ENCODE measurements at places on chromosomes 7 and 10.

DNA sequence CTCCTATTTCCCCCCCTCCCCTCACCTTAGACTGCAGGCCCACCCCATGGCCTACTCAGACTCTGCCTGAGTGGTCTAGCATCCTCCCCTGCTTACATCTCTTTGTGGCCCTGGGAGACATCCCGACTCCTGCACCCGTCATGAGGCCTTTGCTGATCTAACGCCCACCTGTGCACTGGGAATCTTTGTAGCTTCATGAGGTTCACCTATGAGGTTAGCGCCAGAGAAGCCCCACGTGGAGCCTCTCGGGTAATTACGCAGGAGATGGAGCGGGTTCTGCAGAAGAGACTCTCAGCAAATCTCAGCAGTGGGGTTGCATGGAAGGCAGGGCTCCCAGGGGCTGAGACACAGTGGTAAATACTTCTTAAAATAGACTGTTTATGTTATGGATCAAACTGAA, 43.5 kb upstream of the HSPA12A start:
- DNase-seq, result no peak

GRCh38 chr7:140876519-140877248, 48.0 kb downstream of the BRAF start:
- peak; percentile 52 for DNase-seq

DNA sequence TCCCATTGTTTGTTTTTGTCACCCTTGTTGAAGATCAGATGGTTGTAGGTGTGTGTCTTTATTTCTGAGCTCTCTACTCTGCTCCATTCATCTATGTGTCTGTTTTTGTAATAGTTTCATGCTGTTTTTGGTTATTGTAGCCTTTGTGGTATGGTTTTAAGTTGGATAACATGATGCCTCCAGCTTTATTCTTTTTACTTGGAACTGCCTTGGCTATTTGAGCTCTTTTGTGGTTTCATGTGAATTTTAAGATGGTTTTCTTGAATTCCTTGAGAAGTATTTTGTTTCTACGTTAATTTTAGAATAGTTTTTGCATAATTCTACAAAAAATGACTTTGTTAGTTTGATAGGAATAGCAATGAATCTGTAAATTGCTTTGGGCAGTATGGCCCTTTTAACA, 170.0 kb upstream of the IGFBP3 start:
- no peak for DNase-seq

- no peak for DNase-seq
These were observed 466.6 kb upstream of the IGFBP3 start for GRCh38 chr7:46387646-46388045.

GRCh38 chr7:98493030-98493778, 92.3 kb upstream of the BAIAP2L1 start:
- DNase-seq, result no peak

GRCh38 chr10:96359616-96360015, 814 bp upstream of the OPALIN start:
- DNase-seq, result no peak

DNA sequence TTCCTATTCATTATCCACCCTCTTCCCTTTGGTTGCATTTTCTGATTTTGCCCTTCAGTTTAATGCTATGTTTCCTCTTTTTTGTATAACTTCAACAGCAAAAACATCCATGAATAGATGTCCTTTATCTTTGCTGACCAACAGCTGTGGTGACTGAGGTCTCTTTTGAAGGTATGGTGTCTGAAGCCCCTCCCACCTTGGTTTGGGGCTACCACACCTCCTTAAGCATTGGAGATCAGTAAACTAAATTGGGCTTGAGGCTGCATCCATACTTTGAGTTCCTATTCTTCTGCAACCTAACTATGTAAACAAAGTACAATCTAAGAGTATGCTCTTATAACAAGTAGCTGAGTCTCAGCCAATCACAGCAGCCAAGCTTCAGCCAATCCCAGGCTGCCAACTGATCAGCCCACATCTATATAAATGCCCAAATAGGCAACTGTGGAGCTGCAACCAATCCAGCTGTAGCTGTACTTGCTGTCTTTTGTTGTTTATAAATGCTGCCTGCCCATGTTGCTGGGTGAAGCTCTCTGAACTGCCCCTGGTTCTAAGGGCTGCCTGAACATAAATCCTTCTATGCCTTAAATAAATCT, 69.4 kb upstream of the PDLIM1 start:
- no peak for DNase-seq

GRCh38 chr10:436911-437665, 252.4 kb downstream of the DIP2C start:
- DNase-seq, result no peak

GRCh38 chr10:127576740-127577161, 27.6 kb downstream of the NPS start:
- no peak for DNase-seq

GRCh38 chr7:128017862-128018845, 13.1 kb downstream of the LRRC4 start:
- DNase-seq, result peak; percentile 84

DNA sequence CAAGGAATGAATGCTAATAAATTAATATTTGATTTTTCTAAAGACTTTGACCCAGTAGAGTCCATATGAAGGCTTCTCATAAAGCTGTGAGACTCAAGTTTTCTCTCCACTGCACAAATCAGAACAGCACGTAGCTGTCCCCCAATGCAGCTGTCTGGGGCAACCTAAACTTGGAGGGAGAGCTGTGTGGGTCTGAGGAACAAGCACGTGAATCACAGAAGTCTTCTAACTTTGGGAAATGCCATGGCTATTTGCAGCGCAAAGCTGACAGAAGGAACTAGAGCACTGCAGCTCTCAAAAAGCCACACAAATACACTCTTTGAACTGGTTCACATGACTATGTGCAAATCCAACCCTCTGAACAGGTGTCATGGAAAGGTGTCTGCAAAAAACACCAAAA, 47.9 kb downstream of the COL1A2 start:
- no peak for DNase-seq

DNA sequence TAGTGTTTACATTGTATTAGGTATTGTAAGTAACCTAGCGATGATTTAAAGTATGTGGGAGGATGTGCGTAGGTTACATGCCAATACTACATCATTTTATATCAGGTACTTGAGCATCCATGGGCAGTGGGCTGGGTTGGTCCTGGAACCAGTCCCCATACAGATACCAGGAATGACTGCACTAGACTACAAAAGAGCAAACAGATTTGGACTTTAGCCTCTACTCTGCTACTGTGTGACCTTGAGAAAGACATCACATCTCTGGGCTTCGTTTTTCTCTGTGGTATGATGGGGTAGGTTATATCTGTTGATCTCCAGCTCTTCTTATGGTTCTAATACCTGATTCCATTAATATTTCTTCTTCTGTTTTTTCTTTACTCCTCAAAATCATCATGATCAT, 412.5 kb upstream of the LRGUK start:
- DNase-seq, result no peak

GRCh38 chr10:51375790-51376189, 301.5 kb downstream of the PRKG1 start:
- no peak for DNase-seq

DNA sequence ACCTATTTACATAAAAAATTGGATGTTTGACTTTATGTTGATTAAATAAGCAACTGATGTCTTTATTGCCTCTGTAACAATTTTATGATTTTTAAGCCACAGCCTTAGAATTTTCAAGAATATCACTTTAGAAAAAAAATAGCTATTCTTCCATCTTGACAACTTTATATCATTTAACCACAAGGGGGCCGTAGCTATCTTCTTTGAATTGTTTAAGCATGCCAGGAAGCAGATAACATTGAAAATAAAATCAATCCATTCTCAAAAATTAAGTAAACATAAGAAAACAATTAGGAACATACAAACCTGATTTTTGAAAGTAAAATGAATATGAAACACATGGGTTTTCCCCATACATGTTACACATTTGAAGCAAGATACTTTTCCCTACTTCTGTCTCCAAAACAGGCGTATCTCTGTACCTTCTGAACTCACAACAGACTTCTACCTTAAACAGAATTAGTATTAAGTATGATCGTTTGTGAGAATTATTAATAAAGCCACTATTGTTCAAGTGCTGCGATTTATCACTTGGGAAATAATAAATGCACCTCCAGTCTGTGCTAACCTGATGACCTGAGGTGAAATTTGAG, 209.0 kb downstream of the CACNA2D1 start:
- DNase-seq, result peak; percentile 41

DNA sequence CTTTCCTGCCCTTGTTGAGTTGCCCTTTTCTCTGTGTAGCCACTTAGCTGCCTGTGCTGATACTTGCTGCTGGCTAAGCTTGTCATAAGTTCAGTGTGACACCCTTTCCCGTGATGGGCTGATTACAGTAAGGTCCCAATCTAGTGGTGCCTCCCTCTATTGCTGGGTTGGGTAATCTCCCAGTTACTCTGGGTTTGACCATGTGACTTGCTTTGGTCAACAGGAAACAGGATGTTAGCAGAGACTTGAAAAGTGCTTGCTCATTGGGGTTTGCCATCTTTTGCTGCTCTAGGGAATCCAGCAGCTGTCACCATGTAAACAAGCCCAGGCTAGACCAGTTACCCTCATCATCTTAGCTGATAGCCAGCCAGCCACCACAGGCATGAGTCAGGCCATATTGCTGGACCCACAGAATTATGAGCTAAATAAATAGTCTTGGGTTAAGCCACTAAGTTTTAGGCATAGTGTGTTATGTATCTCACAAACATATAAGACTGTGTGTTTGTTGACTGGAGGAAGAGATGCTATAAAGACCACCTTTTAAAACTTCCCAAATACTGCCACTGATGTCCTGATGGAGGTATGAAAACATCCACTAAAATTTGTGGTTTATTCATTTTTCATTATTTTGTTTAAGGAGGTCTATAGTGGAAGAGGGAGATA, 4.0 kb upstream of the LEP start:
- peak; percentile 95 for DNase-seq

DNA sequence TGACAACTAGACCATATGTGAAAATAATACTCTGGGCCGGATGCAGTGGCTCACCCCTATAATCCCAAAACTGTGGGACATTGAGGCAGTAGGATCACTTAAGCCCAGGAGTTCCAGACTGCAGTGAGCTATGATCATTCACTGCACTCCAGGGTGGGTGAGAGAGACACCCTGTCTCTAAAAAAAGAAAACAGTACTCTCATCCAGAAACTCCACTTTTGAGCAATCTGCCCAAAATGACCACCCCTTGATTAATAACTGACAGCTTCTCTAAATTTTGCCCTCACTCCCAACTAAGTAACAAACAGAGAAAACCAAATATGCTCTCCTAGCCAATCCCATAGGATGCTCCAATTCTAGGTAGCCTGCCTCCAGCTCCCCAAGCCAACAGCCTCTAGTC, 62.5 kb upstream of the AKR1E2 start:
- peak; percentile 32 for DNase-seq

DNA sequence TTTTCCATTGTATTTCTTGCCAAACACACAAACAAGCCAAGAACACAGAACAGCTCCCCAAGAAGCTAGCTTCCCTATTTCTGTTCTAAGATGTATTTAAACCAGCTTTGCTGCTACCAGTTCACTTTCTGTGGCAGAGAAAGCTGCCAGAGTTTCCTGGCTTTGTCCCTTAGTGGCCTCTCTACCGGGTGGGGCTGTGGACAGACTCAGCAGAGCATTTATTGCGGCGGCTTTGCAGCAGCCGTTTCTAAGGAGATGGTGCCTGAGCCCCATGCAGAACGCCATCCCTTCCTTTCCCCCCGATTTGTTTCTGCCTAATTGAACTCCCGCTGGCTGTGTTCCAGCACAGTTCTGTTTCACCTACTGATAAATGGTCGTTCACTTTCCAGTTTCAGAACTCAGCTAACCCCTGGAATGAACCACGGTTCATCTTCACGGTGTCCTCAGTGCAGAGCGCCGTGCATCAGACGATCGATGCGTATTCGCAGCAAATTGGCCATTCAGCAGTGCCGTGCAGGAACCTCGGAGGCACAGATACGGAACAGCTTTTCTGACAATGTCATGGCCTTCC, 33.8 kb upstream of the SFMBT2 start:
- peak; percentile 37 for DNase-seq

GRCh38 chr7:105473163-105473562, 48.9 kb downstream of the PUS7 start:
- DNase-seq, result peak; percentile 7

DNA sequence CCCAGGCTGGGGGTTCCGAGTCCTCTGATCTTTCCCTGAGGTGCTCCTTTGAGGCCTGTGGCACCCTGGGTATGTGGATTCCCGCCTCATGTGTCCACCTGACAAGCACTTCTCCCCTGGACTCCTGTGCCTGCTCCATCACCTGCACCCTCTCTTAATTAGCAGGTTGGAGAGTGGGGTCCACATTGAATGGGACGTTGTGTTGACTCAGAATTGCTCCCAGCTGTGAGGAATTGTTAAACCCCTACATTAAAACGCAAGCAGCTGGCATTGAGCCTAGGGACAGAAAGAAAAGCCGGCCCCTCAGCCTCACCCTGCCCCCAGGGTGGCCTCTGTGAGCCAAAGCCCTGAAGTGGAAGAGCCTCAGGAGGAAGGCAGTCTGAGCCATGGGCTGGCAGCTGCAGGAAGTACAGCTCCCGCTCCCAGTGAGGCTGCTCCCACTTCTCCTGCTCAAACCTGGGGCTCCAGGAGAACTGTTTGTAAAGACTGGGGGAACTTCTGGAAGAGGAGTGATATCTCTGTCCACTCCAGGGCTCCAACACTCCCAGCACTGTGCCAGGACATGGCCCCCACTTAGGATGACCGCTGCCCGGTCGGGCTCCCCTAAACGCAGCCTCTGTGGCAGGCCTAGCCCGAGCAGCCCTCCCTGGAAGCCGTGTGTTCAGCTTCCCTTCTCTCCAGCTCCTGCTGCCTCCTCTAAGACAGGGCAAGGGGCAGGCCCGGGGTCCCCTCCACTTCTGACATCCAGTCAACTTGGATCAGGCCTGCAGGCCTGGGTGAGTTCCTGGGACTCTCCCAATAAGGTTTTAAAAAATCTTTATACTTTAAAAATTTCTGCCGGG, 1.8 kb upstream of the OPN4 start:
- DNase-seq, result no peak

- DNase-seq, result no peak
These were observed 25.6 kb downstream of the KCNH2 start for GRCh38 chr7:150952331-150953050.

GRCh38 chr7:33650828-33651227, 254.5 kb upstream of the BMPER start:
- no peak for DNase-seq

DNA sequence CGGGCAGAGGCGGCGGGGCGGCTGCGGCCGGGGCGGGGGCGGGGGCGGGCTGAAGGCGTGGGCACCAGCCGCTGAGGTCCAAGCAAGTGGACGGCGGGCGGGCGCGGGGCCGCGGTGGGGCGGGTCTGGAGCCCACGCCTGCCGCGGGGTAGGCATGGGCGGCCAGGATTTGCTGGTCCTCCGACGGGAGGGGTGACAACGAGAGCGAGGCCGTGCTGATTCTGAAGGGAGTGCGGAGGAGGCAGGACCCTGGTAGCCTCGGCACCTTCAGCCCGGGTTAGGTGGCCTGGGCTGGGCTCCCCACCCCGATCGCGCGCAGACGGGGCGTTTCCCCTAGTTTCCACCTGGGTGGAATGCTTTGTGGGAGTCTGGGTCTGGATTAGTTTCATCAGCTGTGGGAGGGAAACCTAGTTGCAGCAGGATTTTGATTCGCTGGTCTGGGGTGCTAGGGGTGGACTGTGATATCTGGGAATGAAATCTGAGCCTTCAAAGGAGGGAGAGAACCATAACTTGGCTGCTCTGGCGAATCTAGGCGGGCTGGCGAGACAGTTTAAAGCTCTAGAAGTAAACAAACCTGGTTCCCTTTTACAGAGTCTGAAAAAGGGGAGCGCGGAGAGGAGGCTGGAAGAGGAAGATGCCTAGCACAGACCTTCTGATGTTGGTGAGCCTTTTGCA, 609 bp downstream of the SGPL1 start:
- DNase-seq, result peak; percentile 87

GRCh38 chr10:132113206-132113605, 47.5 kb downstream of the JAKMIP3 start:
- no peak for DNase-seq
